ENCODE measurements at places on chromosomes 11 and 22.

DNA sequence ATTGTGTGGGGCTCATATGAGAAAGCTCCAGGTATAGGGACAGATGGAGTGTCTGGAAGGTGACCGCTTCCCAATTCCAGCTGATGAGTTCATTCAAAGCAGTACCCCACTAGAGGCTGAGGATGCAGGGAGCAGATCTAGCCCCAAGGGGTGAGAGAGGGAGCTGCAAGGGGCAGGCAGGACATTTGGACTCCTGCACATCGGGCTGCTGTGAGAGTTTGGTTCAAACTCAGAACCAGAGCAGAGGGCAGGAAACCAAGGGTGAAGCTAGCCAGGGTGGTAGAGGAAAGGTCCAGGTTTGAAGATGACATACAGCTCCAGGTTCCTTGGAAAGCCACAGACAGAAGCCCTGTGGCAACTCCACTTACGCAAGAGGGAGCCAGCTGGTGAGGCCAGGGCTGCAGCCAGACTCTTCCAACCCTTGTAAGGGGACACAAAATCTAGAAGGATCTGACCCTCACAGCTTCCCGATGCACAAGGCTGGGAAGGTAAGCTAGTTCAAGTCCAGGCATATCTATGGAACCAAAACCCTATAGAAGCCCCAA lies 1.9 kb downstream of the CSNK2A3 start:
- DNase-seq, result no peak

DNA sequence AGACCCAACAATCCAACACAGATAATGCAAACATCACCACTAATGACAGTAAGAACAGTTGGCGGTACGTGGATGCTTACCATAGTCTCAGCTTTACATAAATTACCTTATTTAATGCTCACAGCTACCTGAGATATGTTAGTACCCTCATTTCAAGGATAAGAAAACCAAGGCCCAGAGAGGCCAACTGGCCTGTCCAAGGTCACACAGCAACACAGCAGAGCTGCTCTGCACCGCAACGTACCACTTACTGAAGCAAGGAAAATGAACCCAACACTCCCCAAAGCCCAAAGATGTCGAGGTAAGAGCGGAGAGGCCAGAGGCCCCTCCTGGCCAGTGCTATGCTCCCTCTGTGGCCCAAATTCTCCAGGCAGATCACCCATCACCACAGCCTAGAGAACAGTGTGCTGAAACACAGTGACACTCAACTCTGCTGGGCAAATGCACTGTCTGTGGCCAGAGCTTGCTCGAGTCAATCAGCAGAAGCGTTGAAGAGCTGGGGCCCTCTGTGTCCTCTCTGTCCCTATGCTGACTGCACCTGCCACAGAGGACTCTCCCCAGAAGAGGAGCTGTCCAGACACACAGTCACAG lies 14.0 kb downstream of the SHANK2 start:
- no peak for DNase-seq

DNA sequence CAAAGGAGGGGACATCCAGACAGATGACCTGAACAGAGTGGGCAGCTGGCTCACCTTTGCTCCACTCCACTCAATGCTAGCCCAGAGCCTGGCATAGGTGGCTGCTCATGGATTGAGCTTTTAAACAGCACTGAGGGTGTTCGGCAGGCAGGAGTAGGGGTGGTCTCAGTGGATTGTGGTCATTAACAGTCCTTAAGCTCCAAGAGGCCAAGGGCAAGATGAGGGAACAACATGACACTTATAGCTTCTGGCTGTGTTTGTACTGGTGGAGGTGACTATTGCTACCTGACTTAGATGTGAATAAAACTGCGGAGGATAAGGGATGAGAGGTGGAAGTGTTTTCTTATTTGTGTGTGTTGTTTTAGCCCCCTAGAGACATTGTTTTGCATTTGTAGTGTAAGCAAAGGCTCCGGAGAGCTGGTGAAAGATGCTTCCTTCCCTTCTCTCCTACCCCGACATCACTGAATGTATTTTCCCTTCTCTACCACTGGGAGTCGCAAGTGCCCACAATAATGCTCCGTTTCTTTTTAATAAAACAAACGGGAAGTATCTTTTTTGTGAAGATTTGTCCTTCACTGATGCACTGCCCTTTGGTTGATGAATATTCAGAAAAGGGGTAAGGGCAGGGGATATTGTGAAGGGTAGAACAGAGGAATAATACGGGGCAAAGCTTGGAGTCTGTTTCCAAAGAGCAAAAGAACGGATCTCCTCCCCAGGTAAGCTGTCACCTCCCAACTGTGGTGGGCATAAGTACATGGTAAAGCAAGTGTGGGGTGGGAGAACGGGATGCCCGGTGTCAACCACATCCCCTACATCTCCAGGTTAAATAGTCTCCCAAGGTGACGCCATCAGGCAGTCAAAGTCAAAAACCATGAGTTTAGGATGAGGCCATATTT lies 27.5 kb upstream of the MTNR1B start:
- DNase-seq, result no peak

- no peak for DNase-seq
Measured at GRCh38 chr11:35214792-35215193, 75.8 kb downstream of the CD44 start.

DNA sequence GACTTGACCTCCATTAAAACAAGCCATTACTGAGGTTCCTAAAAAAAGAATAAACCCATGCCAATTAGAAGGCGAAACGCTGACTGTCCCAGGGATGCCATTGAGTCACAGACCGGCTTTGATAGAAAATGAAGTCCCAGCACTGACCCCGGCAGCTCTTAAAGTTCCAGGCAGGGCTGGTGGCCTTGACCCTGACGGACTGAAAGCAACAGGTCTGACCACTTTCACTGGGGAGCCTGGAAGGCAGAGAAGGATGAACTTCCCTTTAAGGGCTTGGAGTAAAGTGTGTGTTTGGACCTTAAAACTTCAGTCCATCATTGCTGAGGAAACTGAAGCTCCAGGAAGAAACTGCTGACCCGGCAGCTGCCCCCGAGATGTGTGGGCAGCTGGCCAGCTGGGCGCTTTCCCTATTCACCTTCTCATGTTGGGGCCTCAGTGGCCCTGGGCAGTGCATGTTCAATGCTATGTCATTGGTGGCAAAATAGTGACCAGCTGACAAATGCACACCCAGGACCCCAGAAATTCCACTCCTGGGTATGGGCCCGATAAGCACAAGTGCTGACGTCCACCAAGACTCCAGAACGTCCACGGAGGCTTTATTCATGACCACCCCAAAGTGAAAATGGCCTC lies 18.9 kb upstream of the EFCAB6 start:
- DNase-seq, result no peak

- DNase-seq, result no peak
Measured at GRCh38 chr11:45500451-45500850, 165.0 kb downstream of the CHST1 start.

GRCh38 chr22:49867303-49868265 lies 13.9 kb downstream of the ZBED4 start:
- no peak for DNase-seq

DNA sequence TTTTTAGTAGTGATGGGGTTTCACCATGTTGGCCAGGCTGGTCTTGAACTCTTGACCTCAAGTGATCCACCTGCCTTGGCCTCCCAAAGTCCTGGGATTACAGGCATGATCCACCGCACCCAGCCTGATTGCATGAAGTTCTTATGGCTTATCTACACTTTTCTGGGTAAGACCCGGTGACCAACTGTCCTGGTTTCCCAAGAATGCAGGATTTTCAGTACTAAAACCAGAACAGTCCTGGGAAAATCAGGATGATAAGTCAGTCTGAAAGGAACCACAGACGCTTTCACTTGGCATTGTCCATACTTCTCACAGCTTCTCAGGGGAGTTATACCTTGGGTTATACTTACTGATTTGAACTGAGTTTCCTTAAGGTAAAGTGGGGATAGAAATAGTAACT lies 1.4 kb upstream of the BPIFC start:
- no peak for DNase-seq

DNA sequence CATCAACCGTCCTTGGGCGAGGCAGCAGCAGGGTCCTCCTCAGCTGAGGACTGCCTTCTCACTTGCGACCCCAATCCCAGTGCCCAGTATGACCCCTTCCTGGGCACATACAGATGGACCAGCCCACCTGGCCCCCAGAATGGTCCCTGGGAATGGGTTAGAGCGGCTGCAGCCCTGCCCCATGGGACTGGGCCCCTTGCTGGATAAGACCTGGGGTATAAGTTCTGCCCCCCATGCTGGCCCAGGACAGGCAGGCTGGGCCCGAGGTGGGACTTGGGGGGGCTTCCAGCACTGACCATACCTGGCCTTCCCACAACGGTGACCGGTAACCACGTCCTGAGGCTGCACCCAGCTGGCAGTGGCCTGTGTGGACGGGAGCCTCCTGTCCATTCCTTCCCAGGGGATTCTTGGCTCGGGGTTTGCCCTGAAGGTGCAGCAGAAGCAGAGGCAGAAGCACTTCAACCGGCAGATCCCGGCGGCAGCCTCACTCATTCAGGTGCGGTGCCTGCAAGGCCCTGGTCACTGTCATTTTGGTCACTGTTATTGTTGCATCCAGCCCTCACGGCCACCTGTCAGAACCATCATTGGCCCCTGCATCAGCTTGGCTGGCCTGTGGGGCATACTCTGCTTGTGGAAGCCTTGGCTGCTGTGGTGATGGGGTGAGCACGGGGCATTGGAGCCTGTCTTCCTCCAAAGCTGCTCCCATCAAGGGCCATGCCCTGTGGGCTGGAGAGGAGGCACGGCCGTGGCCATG lies 114.8 kb downstream of the KCNQ1OT1 start:
- no peak for DNase-seq

GRCh38 chr11:2833051-2833715 lies 52.4 kb downstream of the CDKN1C start:
- no peak for DNase-seq

- DNase-seq, result no peak
Measured at GRCh38 chr22:30861688-30862552, 106.7 kb downstream of the MORC2 start.

- DNase-seq, result no peak
Measured at GRCh38 chr11:17102462-17102861, 25.0 kb upstream of the RPS13 start.

GRCh38 chr11:9972989-9973388 lies 309.1 kb downstream of the SWAP70 start:
- DNase-seq, result no peak

DNA sequence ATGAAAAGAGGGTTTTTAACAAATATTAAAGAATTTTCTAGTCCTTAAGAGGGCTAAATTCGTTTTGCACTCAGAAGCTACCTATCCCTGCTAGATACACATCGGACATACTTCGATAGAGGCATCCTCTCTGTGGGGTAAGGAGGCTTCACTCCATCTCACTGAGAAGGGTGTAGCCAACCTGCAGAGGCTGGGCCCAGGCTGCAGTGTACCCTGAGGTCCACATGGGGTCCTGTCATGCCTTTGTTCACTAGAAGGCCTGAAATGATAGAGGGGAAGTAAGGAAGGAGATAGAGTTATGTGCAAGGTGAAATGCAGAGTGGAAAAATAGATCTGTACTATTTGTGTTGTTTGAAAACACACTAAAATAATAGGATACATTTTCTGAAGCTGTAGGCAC lies 45.6 kb downstream of the IGSF9B start:
- no peak for DNase-seq

- DNase-seq, result no peak
Measured at GRCh38 chr11:132358573-132358953, 988.1 kb downstream of the NTM start.

- no peak for DNase-seq
Measured at GRCh38 chr11:93652161-93652597, 9.3 kb upstream of the CEP295 start.

DNA sequence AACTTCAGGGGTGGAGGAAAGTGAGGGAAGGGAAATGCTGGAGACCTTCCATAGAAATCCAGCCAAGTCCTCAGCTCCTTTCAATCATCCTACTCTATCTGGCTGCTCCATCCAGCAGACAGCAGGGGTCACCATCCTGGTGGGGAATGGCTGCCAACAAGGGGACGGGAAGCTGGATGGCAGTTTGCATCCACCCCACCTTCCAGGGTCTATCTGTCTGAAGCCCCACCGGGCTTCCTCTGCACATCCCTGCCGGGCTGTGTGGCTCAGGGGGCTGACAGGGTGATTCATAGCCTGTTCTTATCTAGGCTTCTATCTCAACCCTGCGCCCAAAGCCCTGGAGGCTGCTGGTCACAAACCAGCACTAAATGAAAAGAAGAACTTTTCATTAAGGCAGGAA lies 1.1 kb downstream of the SYTL2 start:
- no peak for DNase-seq

GRCh38 chr11:84097186-84097585 lies 811.0 kb upstream of the CCDC90B start:
- no peak for DNase-seq
